ENCODE measurements at places on chromosomes 2 and 18. TPM values are rescaled to one million over a fixed set of nuclear protein-coding genes. Genes with fewer than 3 reads are reported as not detected.

DNA sequence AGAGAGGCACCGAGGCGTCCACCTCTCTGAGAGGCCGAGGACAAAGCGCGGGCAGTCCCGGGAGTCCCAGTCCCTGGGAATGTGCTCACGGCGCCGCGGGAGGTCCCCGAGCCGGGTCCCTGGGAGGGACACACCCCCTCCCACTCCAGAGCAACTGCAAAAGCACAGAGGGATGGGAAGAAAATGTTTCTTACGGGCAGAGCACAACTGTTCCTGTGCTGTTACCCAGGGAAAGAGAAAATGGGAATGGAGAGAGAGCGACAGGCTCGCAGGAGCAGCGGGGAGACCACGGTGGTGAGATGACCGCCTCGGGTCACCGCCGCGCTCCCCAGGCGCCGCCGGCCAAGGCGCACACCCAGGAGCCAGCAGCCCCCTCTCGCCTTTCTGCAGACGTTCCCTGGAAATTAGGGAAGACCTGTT lies 1.2 kb upstream of the BCL11A start:
- no peaks in the 10 kb centered on the region for H3K36me3 ChIP-seq
- DNase-seq = no peak
- H3K4me3 ChIP-seq = peak overlapping the region; percentile 73
- H3K27ac ChIP-seq = peak overlapping the region; percentile 87
- peaks cover 72% of the 10 kb centered on the region for H3K4me1 ChIP-seq

DNA sequence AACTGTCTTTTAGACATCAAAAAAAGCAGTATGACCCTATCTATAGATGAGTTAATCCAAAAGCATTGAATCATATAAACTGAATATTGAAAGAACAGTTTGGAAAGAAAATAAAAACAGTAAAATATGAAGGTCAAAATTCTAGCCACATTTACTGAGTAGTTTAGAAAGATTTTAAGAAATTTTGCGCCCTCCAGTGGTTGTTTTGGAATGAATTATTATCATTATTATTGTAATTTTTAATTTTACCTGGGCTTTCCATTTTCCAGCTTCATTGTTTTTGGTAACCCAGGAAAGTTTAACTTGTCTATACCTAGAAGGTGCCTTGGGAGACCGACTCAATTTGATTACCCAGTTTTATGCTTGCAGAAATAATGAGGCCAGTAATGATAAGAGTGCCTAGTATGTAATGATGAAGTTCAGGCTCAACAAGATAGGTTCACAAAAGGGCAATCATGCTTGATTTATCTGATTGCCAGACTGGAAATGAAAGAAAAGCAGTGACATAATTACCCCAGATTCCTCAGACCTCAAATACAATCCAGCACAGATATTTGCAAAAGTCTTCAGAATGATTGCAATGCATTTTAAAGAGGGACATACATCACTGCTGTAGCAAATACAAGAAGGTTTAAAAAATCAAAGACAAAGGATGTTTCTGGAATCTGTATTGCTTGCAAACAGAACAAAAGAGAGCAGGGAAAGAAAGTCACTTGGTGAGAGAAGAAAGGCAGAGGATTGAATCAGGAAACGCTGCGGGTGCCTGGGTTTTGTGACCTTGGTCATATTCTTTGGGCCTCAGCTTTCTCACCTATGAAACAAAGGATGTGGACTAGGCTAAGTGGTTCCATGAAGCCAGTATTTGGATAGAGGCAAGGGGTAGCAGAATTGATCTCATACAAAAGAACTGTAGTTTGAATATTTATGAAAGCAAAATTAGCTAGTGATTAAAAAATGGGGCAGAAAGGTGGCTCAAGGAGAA lies 153.8 kb downstream of the MAP2 start:
- H3K4me3 ChIP-seq = no peak overlapping the region
- no peak for DNase-seq
- no peak overlapping the region for H3K27ac ChIP-seq
- H3K4me1 ChIP-seq = peaks cover 6% of the 10 kb centered on the region
- H3K27me3 ChIP-seq = no peaks in the 10 kb centered on the region

Gene TXNDC2
- total RNA-seq = not detected

Gene FTCDNL1
- total RNA-seq = 2.7 TPM

- peaks cover 4% of the 10 kb centered on the region for H3K4me1 ChIP-seq
- H3K27ac ChIP-seq = no peak overlapping the region
- DNase-seq = no peak
- H3K36me3 ChIP-seq = no peaks in the 10 kb centered on the region
- H3K4me3 ChIP-seq = no peak overlapping the region
Measured at GRCh38 chr2:174985614-174986013, 19.6 kb downstream of the CHN1 start.

DNA sequence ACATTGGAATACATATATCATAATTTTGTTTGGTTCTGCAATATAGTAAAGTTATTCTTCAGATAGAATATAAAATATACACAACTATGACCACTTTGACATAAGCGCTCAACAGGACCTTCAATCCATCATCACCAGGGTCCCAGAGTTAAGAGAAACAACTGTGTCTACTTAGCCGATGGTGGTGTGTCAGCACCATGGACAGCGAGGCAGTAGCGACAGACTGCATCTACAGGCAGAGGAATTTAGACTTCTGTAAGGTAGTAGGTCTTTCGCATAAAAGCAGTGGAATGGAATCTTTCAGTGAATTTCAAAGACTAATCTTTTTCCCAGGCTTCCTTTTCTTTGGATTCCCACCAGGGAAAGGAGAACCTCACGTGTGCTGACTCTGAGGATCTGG lies 20.5 kb upstream of the LRPPRC start:
- H3K27me3 ChIP-seq = peaks cover 38% of the 10 kb centered on the region
- no peaks in the 10 kb centered on the region for H3K4me1 ChIP-seq
- no peak overlapping the region for H3K4me3 ChIP-seq
- peak; percentile 25 for DNase-seq

DNA sequence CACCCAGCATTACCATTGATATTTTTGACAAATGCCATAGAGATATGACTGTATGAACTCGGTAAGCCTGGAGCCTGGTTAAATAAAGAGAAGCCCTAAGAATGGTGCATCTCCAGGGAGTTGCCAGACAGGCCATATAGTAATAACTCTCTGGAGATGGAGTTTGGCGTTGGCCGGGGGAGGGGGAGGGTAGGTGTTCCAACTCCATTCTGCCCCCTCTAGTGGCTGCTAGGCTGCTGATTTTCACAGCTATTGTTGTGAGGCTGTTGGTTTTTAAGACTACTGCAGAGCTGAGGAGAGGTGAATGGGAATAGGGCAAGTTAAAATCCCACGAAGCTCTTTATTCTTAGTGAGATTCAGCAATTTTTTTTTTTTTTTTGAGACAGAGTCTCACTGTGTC lies 99.9 kb downstream of the GALNT14 start:
- DNase-seq = no peak
- no peaks in the 10 kb centered on the region for H3K36me3 ChIP-seq

DNA sequence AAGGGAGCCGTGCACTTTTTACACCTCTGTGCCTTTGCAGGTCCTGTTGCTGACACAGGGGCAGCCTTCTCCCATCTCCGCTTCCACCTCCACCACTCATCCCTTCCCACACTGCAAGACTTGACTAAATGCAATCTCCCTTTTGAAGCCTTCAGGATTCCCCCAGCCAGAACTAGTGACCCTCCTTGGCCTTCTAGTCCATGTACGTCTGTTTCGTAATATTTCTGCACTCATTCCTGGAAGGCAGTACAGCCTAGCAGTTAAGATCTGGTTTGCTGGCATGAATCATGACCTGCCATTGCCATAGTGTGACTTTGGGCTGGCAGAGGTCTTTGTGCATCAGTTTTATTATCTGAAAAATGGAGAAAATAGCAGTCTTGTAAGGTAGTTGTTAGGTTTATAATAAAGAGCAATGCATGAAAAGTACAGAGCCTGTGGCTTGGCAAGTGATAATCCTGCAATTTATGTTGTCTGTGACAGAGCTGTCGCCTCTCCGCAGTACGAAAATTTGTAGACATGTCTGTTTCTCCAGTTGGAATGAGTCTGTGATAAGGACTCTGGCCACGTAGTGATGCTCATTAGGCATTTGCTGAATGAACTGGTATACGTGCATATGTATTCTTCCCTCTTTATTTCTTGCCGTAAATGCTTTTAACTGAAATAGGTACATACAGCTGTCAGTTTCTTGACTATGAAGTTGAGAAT lies 36.7 kb downstream of the NCK2 start:
- DNase-seq = no peak
- no peaks in the 10 kb centered on the region for H3K36me3 ChIP-seq
- H3K4me3 ChIP-seq = no peak overlapping the region
- H3K27me3 ChIP-seq = no peaks in the 10 kb centered on the region
- H3K4me1 ChIP-seq = peaks cover 76% of the 10 kb centered on the region

DNA sequence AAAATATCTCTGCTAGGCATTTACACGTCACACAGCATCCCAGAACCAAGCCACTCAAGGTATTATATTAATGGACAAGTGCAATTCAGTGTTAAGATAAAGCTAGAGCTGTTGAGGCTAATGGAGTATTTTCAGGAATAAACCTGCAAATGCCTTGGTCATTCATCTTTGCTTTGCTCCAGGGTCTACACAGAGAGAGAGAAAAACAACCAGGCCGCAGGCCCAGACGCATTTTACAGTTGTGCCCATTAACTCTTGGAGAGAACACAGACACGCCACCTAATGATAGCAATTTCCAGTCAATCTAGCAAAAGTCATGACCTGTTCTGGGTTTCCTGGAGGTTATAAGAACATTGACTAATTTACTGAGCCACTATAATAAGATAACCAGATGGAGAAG lies 829.3 kb downstream of the LRRTM4 start:
- H3K27ac ChIP-seq = no peak overlapping the region
- no peaks in the 10 kb centered on the region for H3K4me1 ChIP-seq
- no peaks in the 10 kb centered on the region for H3K27me3 ChIP-seq
- H3K36me3 ChIP-seq = no peaks in the 10 kb centered on the region

DNA sequence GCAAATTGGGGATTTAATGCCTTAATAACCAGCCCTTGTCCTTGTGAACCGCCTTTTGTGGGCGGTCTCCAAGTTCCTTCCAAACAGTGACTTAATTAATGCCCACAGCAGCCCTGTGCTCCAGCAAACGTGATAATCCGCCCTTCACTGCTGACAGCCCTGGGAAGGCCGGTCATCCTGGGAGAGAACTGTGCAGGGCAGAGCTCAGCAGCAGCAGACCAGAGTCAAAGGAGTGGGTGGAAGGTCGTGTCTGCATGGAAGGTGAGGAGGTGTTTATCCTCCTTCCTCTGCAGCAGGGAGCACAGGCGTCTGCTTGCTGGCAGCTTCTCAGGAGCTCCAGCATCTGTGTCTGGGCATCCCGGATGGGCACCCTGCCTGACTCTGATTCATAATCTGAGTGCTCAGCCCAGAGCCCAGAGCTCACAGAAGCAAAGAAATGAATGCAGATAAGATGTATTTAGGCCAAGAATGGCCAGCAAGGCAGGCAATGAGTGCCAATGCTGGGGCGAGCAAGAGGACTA lies 270.0 kb upstream of the PXDN start:
- DNase-seq = peak; percentile 44
- no peak overlapping the region for H3K4me3 ChIP-seq
- no peaks in the 10 kb centered on the region for H3K36me3 ChIP-seq
- peak overlapping the region; percentile 67 for H3K27ac ChIP-seq

GRCh38 chr2:171600126-171600525 lies 77.9 kb downstream of the CYBRD1 start:
- H3K27ac ChIP-seq = no peak overlapping the region
- peaks cover 59% of the 10 kb centered on the region for H3K27me3 ChIP-seq
- H3K4me3 ChIP-seq = no peak overlapping the region
- no peak for DNase-seq
- no peaks in the 10 kb centered on the region for H3K4me1 ChIP-seq
- no peaks in the 10 kb centered on the region for H3K36me3 ChIP-seq

DNA sequence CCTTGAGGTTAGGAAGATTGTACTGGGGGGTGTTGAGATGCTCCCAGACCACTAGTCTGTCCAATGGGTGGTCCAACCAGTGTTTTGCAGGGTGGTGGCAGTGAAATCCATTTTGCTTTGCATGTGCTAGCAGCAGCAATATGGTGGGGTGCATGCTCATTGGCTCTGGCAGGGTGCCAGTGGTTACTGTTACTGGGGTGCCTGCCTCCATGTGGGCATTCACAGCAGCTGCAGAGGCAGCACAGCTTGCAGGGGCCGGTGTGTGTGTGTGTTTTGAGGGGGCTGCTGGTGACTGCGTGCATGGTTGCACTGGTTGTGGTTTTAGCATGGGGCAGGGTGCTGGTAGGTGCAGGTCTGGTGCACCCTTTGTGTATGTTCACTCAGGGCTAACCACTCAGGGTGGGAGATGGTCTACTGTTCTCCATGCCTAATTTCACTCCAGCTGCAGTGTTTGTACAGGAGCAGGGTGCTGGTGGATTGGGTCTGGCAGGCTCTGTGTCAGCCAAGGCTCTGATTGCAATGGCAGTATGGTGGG lies 265.4 kb downstream of the NUP35 start:
- no peak overlapping the region for H3K27ac ChIP-seq
- no peaks in the 10 kb centered on the region for H3K36me3 ChIP-seq
- no peak overlapping the region for H3K4me3 ChIP-seq

Data from left ventricle myocardium inferior (tissue), 1 donor.